SK-N-SH treated with all-trans-retinoic acid at 6 μM for 48 hours (cell line): ENCODE measurements at places on chromosomes 2 and 18.

- ATAC-seq: no peak
Measured at GRCh38 chr2:39018638-39019037, 102.2 kb downstream of the SOS1 start.

GRCh38 chr2:177530561-177530960, 138.0 kb downstream of the AGPS start:
- peak; percentile 77; the same call in 2 of the 3 replicates for ATAC-seq

DNA sequence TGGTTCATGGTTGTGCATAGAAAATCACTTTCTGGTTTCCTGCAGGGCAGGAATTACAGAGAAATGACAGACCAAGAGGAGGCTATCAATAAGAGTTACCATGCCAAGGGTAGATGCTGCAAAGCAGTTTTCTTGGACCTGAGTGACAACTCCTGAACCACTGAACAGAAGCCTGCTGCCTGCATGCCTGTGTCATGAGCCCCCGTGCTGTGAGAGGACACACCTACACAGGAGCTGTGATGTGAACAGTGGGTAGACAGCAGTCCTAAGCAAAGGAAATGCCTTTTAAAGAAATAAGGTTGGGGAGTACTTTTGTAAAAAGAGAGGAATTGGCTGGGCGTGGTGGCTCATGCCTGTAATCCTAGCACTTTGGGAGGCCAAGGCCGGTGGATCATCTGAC, 54.2 kb upstream of the CREB1 start:
- peak; percentile 28 for ATAC-seq

- no peak for ATAC-seq
Measured at GRCh38 chr18:23173912-23174311, 38.6 kb downstream of the CABLES1 start.

- no peak for ATAC-seq
Measured at GRCh38 chr2:55363636-55364035, 56.0 kb downstream of the CCDC88A start.

GRCh38 chr2:46164529-46165301, 132.5 kb upstream of the EPAS1 start:
- peak; percentile 91 for ATAC-seq

- ATAC-seq: no peak
Measured at GRCh38 chr2:171995586-171995985, 4.2 kb upstream of the METAP1D start.

DNA sequence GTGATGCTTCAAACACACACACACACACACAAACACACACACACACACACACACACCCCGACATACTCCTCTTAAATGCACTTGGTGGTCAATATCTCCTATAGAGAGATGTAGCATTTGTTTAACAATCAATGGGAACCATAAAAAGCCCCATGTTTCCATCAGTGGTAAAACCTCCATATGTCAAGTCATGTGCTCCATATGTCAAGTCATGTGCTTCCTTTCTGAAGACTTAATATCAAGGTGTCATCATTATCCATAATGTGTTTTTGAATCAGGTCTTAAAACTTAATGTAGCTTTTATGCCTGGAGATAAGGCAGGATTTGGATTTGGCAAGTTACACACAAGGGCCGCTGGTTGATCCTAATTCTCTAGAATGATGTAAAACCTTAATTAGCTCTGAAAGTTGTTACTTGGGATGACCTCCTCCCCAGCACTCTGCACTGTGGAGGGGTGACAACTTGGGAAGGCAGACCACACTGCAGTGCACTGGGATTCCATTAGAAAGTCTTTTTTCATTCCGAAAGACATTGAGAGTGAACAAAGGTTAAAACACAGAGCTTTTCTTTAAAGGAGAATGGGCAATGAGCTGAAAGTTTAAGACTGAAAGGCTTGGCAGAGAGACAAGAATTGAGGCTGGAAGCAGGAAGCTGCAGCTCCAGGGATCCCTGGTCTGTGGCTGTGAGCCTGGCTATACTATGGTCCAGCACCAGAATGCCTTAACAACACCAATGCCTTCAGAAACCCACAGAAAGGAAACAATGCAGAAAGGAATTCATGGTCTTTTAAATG, 26.4 kb downstream of the ALK start:
- ATAC-seq: no peak

DNA sequence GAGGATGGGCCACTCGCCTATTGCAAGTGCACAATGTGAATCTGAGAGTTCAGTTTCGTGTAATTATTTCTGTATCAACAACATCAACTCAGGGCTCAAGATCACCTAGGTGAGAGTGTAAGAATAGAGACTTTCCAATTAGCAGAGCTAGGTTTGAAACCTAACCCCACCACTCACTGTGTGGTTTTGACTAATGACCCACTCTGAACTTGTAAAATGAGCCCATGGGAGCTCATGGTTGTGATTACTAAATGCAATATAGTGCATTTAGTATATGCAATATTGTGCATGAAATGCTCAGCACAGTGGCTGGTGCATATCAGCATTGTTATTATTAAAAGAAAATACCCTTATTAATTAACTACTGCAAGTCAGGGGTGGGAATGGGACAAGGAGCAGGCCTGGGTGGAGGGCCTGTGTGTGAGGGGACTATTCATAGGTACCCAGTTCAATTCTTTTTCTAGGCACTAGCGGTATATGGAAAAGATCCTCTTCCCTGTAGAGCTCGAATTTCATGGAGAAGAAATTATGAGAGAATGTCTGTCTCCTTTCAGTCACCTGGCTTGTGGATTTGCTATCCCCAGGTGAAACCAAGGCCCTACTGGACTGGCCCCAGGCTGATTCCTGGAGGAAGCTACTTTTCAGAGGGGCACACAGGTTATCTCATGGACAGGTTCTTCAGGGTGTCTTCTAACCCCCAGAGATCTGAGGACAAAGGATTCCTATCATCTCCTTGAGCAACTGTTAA, 169.5 kb downstream of the GFPT1 start:
- peak; percentile 7; the same call in 2 of the 3 replicates for ATAC-seq

GRCh38 chr2:176582990-176583481, 313.8 kb downstream of the MTX2 start:
- ATAC-seq: peak; percentile 98

- ATAC-seq: peak; percentile 26
Measured at GRCh38 chr2:85132397-85132796, 795 bp upstream of the TCF7L1 start.

GRCh38 chr18:45557287-45557686, 58.0 kb upstream of the SLC14A2 start:
- ATAC-seq: no peak

- no peak; the same call in 2 of the 3 replicates for ATAC-seq
Measured at GRCh38 chr2:763766-764525, 86.7 kb upstream of the TMEM18 start.

DNA sequence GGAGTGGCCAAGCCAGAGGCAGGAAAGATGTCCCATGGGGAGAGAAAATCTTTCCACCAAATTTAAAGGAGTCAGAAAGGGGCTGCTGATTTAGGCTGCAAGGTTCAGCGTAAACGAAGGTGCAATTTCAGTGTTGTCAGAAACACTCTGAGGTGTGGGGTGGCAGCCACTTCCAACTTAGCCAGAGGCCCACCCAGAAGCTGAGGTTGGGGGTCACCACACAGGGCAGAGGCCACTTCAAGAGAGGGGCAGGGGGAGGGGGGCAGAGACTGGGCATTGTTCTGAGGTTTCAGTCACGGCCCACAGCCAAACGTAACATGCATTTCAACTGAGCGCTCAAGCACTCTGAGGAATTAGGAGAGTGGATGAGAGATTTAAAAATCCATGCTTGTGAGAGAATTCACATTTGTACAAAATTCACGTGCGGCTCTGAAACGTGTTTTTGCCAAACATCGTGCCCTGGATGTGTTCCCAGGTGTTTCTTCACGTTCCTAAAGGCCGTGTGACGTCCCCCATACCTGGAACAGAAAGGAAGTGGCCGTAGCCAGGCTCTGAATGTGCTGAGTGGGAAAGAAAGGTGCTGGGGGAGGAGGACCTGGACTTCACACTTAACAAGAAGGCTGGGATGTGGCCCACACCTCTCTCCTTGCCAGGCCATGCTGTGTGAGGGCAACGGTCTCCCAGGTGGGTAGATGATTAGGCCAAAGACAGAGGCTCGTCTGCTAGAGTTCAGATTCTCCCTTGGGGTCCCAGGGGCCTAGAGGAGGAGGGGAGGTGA, 19.5 kb upstream of the BOK start:
- ATAC-seq: no peak

GRCh38 chr2:209062210-209062609, 361.6 kb upstream of the MAP2 start:
- no peak for ATAC-seq

GRCh38 chr2:170711196-170711773, 3.9 kb upstream of the SP5 start:
- ATAC-seq: no peak

GRCh38 chr18:78783564-78783960, 196.1 kb upstream of the SALL3 start:
- no peak for ATAC-seq

- no peak for ATAC-seq
Measured at GRCh38 chr2:60872510-60872928, 8.9 kb upstream of the REL start.

DNA sequence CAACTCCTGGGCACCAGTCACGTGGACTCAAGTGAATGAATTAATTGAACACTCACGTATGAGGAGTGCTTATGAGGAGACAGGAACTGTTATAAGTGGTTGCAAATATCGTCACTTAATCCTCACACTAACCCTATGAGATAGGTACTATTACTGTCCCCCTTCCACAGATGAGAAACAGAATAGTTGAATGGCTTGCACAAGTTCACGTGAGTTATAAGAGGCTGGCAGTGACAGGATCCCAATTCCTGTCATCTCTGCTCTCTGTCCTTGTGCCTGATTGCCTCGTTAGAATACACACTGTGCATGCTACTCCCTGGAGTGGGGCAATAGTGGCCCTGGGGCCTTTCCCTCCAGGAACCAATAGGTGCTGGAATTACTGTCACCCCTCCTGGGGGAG, 253.5 kb downstream of the DYSF start:
- ATAC-seq: no peak

DNA sequence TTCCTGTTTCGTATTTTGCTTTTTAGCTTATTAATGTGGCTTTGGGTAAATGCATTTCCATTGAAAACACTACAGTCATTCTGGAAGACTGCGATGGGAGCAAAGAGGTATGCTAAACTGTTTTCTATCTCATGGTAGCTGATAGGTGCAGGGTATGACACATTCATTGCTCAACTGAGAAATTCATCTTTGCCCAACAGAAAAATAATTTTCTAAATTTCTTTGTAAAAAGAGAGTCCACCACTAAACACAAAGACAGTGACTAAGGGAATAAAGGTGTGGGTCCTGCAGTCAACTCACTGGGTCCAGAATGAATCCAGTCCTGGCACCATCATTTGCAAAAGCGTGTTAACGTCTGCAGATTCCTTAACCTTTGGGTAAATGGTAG, 19.9 kb downstream of the ERMN start:
- no peak for ATAC-seq

- ATAC-seq: peak; percentile 94
Measured at GRCh38 chr18:47163241-47163640, 12.9 kb downstream of the IER3IP1 start.

- no peak for ATAC-seq
Measured at GRCh38 chr18:6023551-6023950, 128.2 kb upstream of the TMEM200C start.

DNA sequence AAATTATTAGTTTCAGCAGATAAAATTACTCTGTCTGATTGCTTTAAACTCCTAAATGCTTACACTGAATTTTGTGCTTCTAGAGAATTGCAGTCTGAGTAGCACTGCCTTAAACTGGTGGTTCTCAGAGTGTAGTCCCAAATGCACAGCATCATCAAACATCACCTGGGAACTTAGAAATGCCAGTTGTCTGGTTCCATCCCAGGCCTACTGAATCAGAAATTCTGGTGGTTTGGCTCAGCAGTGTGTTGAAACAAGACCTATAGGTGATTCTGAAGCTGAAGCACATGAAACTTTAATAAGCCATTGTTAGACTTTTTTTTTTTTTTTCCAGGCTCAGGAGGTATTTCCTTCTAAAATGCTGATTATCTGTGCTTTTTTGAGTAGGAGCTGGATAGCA, 22.0 kb downstream of the EPC2 start:
- no peak for ATAC-seq

DNA sequence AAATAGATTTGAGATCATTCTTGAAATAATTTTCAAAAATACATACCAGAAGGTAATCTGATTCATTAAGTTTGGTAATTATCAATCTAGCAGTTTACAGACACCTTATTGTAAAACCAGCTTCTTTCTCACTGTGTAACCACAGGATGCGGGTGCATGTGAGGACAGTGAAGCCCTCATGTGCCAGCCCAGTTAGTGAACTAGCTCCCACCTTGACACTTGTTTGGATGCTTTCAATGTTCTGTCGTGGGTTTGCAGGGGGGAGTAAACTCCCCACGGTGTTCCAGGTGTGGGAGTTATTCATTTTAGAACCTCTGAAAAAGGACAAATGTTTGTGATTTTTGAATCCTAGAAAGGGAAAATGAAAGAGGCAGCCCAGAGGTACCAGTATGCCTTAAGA, 59.0 kb downstream of the WDSUB1 start:
- ATAC-seq: no peak

GRCh38 chr18:51068105-51068504, 38.1 kb downstream of the SMAD4 start:
- ATAC-seq: peak; percentile 58

- no peak for ATAC-seq
Measured at GRCh38 chr18:75456199-75456631, 28.7 kb upstream of the SMIM21 start.
